Esophagus mucosa (tissue), 1 donor: ENCODE measurements at places on chromosomes 12 and 14.

DNA sequence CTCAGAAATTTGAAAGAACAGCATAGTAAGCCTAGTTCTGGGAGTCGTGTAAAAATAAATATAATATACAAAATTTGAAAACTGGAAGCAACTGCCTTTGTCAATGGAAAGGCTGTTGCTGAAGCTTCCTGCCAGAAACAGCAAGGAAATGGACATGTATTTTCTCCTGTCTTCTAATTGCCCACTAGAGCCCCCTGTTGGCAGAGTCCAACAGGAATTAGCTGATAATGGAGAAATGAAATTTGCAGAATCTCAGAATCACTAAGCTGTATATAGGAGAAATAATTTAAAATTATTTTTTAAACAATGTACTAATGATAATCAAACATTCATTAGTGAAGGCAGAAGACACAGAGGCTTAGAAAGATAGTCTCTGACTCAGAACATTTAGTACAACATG lies 414.8 kb downstream of the SLC6A15 start:
- ATAC-seq, result no peak

- no peak for ATAC-seq
Measured at GRCh38 chr12:2902272-2902880, 11.7 kb downstream of the TULP3 start.

- ATAC-seq, result no peak
Measured at GRCh38 chr14:29579838-29580237, 347.8 kb downstream of the PRKD1 start.

DNA sequence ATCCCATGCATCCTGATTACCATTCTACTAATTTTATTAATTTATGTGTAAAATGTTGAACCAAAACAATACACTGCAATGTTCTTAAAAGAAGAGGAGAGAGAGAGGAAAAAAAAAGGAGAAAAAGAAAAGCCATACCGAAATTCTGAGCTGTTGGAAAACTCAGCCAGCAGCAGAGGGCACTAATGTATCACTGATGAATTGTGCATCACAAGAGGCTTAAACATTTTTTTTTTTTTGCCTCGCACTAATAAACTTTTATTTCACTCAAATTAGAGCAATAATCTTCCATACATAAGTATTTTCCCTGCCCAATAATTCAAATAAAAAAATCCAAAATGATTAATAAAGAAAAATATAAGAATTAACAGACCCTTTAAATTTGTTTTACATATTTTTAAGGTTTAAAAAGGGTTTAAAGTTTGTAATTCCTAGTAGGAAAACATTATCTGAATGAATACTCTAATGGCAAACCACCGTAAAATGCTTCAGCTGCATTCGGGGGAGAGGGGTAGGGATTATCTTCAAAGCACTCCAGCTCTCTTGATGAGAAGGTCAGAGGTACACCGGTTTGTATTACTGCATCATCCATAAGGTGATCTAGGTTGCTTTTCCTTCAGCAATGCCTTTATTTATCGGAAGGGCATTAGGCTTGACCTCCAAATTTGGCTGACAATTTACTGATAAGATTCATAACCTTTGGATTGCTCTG lies 41.9 kb downstream of the ATP23 start:
- ATAC-seq, result no peak

- ATAC-seq, result peak; percentile 97
Measured at GRCh38 chr12:46209914-46210872, 58.6 kb downstream of the SLC38A1 start.

- peak; percentile 79 for ATAC-seq
Measured at GRCh38 chr12:130266751-130267150, 70.9 kb upstream of the PIWIL1 start.

DNA sequence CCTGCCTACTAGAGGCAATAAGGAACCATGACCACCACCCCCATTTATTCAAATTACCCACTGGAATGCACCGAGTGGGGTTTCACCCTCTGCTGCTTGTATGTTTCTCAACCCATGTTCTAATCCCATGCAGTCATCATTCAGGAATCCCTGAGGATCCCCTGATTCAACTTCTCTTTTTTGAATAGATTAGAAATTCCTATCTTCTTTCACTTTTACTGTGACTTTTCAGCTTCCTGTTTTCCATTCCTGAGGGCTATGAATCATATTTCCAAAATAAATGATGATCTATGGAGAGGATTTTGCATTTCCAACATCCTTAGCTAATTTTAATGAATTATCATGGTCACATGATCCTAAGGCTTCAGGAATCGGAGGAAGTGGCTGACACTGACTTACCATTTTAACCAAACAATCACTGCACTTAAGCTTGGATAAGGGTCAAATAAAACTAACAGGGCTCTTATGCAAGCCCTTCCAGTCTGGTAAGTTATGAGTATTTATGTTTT lies 19.4 kb upstream of the P2RX4 start:
- peak; percentile 19 for ATAC-seq

DNA sequence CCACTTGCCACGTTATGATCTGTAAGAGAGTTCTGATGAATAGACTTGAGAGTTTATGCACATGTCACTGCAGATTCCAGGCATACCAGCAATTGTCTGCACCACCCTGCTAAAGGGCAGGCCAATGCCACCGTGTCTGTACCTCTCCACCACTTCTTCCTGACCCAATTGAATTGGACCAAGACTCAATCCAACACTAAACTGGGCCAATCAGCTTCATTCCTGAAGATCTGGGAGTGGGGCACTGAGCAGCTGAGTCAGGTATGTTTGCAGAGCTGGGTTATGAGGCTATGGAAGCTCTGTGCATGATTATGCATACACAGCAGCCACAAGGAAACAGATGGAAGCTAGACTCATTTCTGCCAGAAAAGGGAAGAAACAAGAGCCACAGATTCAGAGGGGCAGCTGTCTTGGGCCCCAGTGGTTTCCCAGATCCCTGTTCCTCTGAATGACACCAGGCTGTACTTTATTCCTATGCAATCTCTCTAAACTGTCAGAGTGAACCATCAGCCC lies 28.0 kb downstream of the DAO start:
- peak; percentile 43 for ATAC-seq

GRCh38 chr14:23237772-23238594 lies at the start of gene RNF212B:
RNF212B (plus strand) TSS chr14:23237936; CDS start chr14:23240346, 2,410 bp downstream.
- ATAC-seq, result peak; percentile 100

DNA sequence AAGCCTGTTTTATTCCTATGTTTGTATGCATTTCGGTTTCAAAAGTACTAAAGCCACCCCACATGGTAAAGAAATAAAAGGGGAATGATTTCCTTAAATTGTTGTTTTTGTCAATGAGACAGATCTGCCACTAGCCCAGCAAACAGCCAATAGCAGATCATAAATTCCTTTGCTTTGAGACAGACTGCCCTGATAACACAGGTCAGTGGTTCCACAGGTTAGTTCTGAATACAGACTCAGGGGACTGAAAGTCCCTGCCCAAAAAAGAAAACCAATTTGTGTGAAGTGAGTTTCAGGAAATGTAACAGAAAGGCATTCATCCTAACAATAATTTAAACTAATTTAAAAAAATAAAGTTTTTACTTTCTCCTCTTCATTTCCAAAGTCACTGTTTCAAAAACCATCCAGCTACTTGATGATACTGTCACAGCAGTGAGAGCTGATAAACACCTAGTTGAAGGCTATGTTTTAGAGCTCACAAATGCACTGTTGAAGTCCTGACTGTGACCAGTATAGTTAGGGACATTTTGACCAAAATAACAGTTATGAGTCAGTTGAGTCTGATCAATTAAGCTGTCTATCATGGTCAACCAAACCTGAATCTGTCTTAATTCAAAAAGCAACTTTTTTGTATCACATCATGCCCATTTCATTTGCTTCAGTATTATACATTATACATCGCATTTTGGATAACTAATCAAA lies 77.7 kb downstream of the LGR5 start:
- ATAC-seq, result no peak

DNA sequence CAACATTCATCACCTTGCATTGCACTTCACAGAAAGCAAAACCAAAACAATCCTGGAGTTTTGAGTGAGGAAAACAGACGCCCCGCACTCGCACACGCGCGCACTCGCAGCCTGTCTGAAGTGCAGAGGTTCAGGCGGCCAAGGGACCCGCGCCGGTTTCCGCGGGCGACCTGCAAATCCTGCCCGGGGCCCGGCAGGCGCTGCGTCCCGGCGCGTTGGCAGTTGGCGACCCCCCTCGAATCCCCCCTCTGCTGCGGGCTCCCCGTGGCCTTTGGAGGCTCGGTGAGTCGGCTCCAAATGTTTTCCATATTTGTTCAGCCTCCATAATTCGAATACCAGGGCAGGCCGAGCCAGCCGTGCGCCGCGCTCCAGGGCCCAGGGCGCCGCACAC lies at the start of gene SSPN:
Gene SSPN, plus strand, starts transcription at position 324 of the 391 bp plus-strand sequence. CDS start 100 bp downstream, outside the sequence.
- peak; percentile 40 for ATAC-seq

DNA sequence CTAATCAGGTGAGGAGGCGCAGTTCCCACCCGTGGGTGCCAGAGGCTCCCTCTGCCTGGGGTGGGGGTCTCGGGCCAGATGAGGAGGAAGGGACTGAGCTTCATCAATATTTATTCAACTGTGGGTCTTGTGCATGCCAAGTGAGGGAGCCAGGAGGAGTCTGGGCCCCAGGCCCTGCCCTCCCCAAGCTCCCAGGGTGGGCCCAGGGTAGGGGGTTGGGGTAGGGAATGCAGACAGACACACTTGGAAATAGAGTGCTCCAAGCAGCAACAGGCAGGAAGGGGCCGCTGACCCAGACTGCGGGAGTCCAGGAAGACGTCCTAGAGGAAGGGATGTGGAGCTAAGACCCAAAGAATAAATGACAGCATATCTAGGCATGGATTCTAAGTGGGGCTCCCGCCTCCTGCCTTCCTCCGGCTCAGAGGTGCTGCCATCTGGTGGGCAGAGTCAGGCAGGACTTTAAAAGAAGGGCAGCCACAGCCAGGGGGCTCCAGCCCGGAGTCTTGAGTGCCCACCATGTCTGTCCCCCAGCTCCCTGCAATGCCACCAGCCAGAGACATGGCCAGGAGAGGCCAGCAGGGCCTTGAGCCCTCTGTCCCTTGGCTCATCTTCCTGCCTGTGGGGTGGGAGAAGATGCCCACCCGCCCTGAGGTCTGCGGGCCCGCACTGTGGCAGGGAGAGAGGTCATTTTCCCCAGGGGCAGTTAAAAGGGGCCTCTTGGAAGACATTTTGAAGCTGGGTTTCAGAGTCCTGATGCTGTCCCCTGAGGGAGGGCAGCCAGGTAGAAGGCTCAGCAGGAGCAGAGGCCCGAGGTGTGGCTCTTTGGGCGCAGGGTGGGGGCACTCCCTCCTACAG lies 70.1 kb downstream of the PHETA1 start:
- peak; percentile 62 for ATAC-seq

DNA sequence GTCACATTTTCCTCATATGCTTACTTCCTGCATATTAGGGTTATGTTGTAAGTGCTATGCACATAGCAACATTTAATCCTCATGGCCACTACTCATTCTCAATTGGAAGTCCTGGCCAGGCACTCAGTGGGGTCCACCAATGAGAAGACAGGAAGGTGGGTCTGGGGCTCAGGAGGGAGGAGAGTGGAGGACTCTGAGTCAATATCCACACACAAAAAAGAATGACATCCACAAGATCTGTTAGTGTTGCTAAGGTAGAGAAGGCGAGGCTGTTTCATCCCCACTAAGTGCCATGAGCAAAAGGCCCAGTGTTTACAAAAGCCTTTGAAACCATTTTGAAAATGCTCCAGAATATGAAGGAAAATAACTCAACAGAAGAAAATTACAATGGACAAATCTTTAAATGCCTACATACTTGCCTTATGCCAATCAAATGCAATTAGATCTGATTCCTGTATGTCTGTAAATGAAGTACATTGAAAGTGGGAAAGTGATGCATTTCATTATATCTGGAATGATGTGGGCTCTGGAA lies 53.9 kb downstream of the EID3 start:
- peak; percentile 40 for ATAC-seq

DNA sequence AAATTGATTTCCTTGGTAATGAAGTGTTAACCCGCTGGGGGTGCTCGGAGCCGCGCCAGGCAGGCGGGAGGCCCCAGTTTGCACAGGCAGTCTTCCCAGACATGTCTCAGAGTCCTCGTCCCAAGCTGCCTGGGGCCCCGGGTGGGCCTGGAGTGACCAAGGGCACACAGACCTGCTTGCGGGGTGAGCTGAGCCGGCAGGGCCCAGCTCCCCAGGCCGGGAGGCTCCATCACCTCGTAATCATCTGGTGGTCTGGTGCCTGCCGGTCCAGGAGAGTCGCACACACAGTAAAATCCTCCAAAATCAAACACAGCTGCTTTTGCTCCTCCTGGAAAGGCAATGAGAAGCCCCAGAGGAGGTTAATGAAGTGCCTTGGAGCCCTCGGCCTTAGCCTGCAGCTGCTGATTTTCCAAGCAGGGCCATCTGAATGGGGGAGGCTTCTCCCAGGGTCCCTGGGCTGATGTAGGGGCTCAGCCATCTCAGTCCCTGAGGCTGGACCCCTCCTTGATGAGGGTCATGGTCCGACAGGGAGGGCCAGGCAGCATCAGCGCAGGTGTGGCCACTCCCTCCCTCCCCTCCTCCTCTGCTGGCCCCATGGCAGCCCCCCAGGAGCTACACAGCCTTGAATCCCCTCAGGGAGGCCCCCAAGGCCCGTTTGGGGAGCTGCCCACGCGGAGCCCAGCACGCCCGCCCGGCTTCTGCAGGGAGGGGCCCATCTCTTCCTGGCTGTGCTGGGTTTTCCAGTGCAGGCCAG lies 39.4 kb upstream of the FBRSL1 start:
- no peak for ATAC-seq

DNA sequence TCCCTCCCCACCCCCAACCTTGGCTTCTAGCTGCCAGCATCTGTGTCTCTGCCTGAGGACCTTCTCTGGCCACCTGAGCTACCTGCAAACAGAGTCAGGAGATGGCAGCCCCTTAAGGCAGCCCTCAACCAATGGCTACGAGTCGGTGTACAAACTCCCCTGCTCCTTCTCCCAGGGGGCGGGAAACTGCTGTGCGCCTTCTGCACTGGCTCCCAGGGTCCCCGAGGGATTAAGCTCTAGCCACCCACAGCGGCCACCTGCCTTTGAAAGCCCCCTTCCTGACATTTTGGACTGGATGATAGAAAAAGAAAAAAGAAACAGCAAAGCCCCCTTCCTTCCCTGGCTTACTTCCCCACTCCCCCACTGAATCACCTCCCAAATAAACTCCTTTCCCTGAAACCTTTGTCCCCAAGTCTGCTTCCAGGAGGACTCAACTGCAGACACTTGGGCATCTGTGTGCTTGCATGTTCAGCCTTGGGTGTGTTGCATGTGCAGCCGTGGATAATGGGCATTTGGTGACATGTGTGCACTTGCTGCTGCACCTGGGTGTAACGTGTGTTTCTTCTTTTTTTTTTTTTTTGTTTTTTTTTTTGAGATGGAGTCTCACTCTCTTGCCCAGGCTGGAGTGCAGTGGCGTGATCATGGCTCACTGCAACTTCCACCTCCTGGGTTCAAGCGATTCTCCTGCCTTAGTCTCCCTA lies 6.0 kb downstream of the SDS start:
- no peak for ATAC-seq

DNA sequence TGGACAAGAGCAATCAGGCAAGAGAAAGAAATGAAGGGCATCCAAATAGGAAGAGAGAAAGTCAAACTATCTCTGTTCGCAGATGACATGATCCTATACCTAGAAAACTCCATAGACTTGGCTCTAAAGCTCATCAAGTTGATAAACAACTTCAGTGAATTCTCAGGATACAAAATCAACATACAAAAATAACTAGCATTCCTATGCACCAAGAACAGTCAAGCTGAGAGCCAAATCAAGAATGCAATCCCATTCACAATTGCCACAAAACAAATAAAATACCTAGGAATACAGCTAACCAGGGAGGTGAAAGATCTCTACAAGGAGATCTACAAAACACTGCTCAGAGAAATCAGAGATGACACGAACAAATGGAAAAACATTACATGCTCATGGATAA lies 417.5 kb upstream of the ATP2B1 start:
- ATAC-seq, result no peak

- ATAC-seq, result no peak
Measured at GRCh38 chr12:105948331-105948730, 190.4 kb downstream of the NUAK1 start.
